ENCODE measurements at places on chromosomes 11 and 22. TPM values are rescaled to one million over a fixed set of nuclear protein-coding genes. Genes with fewer than 3 reads are reported as not detected.

- DNase-seq, result no peak
Observed at GRCh38 chr11:126602993-126603392, 247.5 kb downstream of the ST3GAL4 start.

DNA sequence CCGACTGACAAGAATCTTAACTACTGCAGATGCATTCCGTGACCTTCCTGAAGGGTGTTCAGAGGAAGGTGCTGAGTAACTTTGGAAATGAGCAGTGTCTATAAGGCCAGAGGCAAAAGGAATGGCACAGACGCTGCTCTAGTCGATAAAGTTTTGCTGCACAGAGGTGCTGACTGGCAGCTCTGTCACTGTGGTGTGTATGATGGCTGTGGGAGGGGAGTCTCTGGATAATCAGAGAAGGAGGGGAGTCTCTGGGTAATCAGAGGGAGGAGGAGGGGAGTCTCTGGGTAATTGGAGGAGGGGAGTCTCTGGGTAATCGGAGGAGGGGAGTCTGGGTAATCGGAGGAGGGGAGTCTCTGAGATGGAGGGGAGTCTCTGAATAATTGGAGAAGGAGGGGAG lies 18.4 kb downstream of the PTDSS2 start:
- DNase-seq, result no peak

DNA sequence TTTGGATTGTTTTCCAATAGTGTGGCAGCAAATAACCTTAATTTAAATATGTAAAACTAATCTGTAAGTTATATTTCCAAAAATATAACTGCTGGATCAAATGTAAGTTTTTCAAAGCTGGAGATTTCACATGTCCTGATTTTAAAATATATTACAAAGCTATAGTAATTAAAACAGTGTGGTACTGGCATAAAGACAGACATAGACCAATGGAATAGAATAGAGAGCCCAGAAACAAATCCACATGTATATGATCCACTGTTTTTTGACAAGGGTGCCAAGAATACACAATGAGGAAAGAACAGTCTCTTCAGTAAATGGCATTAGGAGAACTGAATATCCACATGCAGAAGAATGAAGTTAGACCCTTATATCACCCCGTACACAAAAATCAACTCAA lies 4.0 kb downstream of the OR4X2 start:
- no peak for DNase-seq

- peak; percentile 73 for DNase-seq
Observed at GRCh38 chr11:34341931-34342533, 15.8 kb downstream of the ABTB2 start.

DNA sequence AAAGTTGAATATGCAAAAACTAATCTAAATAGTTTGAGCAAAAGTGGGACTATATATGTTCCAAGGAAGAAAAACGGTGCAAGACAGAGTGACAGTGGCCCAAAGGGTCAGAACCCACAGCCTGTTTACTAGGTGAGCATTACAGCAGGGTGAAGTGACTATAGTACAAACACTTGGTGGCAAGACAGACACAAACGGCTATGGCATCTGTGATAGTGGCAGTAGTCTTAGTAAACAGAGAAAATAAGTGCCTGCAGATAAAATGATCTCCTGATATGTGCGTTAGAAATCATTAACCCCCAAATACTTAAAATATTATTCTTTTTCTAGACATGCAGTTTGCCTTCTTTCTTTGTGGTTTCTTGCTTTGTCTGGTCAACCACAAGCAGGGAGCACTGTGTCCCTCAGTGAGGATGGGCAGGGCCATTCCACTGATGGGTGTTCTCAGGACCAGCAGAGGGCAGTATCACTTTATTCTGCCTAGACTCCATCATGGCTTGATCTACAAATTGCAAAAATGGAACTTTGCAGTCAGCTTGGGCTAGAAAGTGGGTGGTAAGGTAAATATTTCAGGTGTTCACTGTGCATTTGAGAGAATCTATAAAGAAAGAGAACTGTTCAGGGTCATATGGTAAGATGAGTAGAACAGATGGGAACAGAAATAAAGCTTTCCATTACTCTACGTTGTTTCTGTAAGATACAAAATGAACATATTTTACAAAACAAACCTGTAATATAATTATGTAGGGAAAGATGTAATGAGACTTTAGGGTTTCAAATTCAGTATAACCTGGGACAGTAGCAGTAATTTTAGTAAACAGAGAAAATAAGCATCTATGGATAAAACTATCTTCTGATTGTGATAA lies 198.2 kb downstream of the SWAP70 start:
- peak; percentile 75 for DNase-seq

DNA sequence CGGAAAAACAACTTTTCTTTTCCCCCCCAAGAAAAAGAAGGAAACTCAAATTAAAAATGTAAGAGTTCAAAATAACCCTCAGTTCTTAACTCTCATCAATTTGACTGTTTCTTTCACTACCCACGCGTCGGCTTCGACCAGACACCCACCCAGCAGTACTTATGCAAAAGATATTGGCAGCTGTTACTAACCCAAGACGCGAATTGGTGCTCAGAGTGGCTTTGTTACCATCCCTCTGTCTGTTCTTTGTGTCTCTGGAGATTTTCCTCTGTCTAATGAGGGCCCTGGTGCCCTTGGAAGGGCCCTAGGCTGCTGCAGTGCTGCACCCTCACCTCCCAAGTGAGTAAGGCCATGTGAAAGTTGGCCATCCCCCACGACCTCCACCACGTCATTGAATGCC lies 180.5 kb upstream of the NECTIN1 start:
- DNase-seq, result no peak

DNA sequence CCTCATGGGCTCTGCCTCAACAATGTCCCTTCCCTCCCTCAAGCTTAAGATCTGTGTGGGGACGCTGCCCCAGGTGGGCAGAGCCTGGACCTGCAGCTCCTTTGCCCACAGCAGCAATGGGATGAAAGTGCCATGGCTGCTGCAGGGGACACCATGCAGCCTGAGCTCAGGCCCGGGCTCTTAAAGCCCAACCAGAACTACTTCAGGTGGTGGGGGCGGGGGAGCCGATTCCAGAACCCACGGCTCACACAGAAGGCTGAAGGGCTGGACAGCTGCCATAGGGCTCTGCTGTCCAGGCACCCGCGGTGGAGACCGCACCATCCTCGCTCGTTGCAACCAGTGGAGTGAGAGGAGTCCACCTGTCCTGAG lies 12.5 kb downstream of the CHID1 start:
- peak; percentile 21 for DNase-seq

DNA sequence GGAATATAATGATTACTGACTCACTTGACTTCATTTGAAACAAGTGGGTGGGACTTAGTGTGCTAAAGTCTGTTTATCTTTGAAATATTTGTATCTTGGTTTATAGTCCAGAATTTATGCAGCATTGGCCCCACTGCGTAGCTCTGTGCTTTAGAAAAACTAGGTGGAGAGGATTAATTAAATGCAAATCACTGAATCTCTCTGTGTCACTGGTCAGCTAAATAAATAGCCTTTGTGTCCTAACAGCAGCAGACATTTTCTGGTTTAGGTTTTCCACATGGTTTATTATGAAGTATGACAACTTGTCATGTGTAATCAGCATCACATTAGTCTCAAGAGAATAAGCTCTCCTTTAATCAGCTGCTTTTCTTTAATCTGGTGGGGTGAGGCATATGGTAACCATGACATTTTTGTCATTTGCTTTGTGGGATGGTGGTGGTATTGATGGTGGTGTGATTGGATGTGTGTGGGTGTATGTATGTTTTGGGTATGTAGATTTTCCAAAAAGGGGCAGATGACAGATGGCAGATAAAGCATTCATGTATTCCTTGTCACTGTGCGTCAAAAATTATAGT lies 33.9 kb downstream of the BCL2L13 start:
- DNase-seq, result peak; percentile 16

The VSIG2 gene
- total RNA-seq, result not detected

DNA sequence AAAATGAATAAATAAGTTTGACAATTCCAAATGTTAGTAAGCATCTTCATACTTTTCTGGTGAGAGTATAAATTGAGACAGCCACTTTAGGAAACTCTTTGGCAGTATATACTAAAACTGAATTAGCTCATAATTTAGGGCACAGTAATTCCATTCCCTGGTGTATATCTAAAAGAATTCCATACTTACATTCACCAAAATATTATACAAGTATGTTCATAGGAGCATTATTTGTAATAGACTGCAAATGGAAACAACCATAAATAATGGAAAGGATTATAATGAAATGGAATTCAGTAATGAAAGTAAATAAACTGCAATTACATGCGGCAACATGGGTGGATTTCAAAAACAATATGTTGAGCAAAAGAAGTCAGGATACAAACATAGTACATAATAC lies 315.8 kb upstream of the LRRC4C start:
- no peak for DNase-seq

DNA sequence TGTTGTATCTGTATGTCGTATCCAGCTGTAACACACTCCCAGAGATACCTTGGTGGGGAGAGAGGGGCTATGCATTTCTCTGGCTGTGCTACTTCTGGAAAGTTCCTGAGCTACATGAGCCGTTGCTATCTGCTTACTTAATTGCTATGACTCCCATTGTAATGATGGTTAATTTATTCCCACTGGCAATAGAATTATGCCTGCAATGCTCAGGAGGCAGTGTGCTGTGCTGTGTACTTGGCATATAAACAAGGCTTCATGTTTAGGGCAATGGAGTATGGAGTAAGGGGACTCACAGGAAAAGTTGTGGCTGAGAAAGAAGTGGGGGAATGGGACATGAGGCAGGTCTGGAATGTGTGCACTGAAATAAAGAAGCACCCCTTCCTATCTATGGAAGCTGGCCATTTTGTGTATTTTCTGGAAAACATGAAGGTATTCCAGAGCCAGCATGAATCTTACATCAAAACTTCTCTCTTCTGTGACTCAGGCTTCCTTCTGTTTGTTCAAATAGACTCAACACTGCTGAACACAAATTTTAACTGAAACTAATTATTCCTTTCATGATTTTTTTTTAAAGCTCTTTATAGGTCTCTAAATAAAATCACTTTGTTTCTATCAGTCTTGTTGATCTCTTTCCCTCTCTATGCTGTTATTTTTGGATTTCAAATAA lies 40.6 kb downstream of the CD44 start:
- peak; percentile 59 for DNase-seq

DNA sequence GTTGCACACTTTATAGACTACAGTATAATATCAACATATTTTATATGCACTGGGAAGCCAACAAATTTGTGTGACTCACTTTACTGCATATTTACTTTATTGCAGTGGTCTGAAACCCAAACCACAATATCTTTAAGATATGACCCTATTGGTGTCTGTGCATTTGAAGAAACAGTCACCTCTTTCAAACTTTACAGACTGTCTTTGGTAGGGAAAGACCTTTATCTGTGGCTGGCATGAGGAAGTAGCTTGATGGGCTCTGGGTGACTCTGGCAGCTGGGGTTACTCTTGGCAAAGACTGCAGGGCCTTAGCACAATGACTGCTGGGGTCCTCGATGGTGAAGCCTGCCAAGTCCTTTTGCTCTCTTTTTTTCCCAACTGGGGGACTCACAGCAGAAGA lies 21.3 kb upstream of the ABTB2 start:
- DNase-seq, result no peak

DNA sequence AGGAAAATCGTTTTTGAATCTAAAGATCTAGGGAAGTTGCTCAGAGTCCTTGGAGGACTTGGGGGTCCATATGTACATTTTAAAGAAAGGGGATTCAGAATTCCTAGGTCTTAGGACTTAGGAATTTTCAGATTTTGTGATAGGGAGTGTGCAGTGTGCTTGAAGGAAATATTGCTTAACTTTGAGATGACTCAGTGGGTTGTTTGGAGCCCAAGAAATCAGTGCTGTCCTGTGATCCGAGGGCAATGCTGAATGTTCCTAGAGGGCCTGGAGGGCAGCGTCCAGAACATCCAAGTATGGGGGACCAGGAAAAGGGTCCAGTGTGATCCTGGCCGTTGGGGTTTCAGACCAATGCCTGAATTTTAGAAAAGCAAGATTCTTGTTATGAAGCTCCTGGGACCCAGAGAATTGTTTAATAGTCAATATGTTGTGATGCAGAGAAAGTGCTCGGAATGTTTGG lies 3.1 kb upstream of the IGF2 start:
- peak; percentile 47 for DNase-seq

- no peak for DNase-seq
Observed at GRCh38 chr22:48185071-48186055, 1422.9 kb downstream of the TBC1D22A start.

DNA sequence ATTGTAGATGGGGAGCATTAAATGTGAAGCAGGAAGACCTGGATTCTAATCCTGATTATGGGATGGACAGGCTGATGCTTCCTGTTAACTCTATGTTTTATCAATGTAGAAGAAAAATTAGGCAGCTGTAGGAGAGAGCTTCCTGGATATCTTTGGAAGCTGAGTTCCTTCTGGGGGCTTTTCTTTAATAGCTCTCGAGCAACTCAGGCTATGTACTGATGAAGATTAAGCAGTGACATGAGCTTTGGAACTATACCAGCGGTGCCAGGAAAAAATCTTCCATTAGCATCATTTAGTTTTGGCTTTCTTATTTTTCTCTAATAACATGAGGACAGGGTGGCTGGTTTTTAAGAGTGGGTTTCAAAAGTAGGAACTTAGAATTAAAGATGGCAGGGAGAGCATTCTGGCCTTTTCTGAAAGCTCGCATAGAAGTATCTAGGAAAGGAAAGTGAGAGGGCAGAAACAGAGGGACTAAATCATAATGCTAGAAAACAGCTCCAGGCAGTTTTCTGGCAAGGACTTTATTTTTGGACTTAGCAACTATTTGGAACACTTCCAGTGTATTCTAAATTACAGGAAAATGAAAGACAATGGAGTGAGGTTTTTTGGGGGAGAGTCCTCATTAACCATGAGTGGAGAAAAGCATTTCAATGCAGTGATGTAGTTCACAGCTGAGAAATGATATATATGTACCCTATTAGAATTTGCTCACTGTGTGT lies 69.2 kb upstream of the RRM1 start:
- peak; percentile 95 for DNase-seq

- DNase-seq, result peak; percentile 93
Observed at GRCh38 chr11:122784325-122784955, 53.9 kb upstream of the CRTAM start.

DNA sequence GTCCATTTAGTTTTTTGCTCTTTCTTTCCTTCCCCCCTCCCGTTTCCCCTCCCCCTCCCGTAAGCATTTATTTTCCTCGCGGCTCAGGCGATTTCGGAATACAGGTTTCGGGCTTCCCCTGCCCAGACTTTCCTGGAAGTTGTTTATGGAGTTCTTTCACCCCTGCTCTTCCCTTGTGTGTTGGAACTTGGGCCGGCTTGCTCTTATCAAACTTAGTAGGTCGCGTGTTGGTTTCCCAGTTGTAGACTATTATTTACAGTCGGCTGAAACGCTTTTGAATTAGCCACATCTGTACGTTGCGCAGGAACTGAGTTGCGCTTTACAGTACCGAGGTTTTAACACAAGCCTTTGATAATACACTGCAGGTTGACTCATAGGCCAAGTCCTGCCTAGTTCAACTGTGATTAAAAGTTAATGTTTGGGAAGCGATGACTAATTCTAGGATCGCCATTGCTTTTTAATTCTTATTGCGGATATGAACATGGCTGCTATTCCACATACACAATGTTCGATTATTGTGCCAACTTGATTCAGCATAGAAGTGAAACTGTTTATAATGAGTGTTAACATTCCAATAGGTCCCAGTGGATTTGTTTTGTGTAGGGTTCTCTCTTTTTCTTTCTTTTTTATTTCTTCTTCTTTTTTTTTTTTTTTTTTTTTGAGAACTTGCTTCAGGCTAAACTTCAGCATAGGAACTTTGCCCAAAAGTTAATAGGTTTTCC lies 1.7 kb downstream of the YAP1 start:
- DNase-seq, result peak; percentile 90

The CREB3L1 gene
- 37.5 TPM for total RNA-seq

GRCh38 chr11:104098555-104098954 lies 62.1 kb downstream of the DDI1 start:
- DNase-seq, result no peak

- peak; percentile 47 for DNase-seq
Observed at GRCh38 chr11:130582981-130583380, 134.5 kb downstream of the ADAMTS15 start.

- no peak for DNase-seq
Observed at GRCh38 chr11:58674609-58675008, 52.1 kb downstream of the CNTF start.

Measured in fibroblast of the aortic adventitia (primary cell).